ENCODE measurements at places on chromosomes 7 and 10.

DNA sequence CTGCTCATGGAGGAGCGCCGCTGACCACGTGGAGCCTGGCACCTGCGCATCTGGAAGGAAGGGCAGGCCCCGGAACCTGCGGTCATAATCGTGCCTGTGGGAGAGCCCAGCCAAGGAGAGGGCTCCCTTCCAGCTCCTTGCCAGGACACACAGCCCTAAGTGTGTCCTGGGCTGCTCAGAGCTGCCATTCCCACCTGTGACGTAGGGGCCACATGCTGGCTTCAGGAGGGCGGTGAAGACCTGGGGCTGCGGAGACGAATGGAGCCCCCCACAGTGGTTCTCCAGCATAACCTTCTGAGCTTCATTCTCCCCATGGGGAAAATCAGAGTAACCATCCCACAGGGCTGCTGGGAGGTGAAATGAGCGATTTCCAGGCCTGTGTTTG lies 127.6 kb upstream of the CHST15 start:
- DNase-seq, result no peak

DNA sequence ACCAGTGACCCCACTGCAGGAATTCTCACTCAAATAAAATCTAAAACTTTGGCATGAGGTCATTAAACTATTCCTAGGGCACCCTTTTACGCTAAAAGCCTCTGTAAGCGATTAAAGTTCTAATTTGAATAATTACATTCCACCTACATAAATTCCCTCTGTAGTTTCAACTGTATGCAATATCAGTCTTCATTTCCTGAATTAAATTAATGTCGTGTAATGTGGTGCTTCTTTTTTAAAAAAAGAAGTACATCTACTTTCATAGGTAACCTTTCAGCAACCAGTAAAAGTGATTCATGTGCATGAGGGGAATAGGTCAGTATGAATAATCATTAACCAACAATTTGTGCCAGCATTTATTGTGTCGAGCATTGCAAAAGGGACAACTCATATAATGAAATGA lies 44.7 kb downstream of the IMMP2L start:
- DNase-seq, result no peak

DNA sequence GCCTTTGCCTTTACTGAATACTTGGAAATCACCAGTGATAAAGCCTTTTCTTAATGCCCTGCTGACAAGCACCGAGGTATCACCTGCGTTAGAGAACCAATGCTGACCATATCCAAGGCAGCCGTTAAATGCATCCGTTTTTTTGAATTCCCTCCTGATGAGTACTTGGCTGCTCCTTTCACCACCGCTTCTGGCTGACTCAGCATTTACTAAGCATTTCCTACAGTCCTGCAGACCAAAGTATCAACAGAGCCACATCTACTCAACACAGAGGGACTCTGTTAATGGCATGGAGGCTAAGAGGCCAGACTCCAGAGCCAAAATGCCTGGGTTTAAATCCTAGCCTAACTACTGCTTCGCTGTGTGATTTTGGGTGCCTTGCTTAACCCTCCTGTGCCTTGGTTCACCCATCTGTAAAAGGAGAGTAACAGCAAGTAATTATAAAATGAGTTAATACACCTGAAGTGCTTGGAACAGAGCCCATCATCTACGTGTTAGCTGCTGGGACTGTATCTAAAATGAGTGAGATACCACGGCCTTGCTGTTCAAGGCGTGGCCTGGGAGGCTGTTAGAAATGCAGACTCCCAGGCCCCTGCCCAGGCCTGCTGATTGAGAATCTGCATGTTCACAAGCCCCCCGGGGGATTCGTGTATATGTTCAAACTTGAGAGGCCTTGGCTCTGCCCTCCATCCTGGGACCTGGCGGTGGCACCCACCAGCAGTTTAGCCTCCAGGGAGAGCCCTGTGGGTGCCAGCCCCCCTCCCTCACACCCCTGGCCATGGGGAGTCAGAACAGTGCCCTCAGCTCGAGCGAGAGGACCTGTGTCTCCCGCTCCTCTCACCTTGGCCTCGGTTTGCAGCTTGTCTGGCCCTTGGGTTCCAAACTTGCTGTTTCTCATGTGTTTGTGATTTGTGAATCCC lies 30.8 kb upstream of the EFCAB10 start:
- DNase-seq, result no peak

GRCh38 chr7:23022258-23022769 lies 8.4 kb upstream of the HYCC1 start:
- no peak for DNase-seq

DNA sequence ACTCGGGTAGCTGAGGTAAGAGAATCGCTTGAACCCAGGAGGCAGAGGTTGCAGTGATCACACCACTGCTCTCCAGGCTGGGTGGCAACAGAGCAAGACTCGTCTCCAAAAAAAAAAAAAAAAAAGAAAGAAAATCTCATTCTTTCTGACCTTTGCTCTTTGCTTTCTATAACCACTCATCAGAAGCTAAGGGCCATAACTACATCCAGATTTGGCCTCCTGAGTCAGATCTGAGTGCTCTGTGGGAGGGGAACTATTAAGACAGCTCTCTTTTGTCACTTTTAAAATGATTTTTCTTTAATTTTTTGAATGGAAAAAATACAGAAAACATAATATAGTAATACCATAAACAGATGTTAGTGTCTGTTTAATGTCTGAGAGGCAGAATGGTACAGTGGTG lies 210.1 kb downstream of the KIAA1217 start:
- no peak for DNase-seq

- DNase-seq, result no peak
Observed at GRCh38 chr7:90552521-90552920, 43.6 kb upstream of the CDK14 start.

DNA sequence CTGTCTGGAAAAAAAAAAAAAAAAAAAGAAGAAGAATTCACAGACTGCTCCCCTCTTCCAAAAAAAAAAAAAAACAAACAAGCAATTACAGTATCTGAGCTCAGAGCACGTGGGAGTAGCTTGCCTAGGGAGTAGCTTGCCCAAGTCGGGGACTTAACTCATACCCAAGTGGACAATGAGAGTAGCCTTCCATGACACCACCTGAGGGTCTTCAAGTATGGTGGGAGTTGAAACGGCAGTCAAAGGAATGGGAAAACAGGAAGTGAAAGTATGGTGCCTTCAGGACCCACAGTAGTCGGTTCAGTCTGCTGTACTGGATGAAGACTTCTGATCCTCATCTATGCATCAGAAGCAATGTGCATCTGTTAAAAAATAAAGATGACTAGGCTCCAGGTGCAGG lies 10.6 kb downstream of the VOPP1 start:
- no peak for DNase-seq

GRCh38 chr10:31004611-31005193 lies 27.0 kb downstream of the ZNF438 start:
- DNase-seq, result no peak

DNA sequence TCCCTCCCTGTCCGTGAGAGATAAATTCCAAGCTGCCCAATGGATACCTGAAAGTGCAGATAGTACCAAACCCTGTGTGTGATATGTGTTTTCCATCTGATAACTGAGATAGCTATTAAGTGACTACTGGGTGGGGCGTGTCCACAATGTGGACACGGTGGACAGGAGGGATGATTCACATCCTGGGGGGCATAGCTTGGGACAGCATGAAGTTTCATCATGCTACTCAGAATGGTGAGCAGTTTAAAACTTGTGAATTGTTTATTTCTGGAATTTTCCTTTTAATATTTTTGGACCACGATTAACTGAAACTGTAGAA lies 158.6 kb downstream of the CREB5 start:
- no peak for DNase-seq

Data from neuronal stem cell (in vitro differentiated cells).